ENCODE measurements at places on chromosomes 7 and 10. TPM values are rescaled to one million over a fixed set of nuclear protein-coding genes. Genes with fewer than 3 reads are reported as not detected.

GRCh38 chr7:114084472-114085312, 165.9 kb upstream of the PPP1R3A start:
- peak overlapping the region; percentile 98 for H3K27ac ChIP-seq
- no peaks in the 10 kb centered on the region for H3K36me3 ChIP-seq
- peak overlapping the region; percentile 86 for H3K4me3 ChIP-seq
- peak; percentile 71 for DNase-seq
- H3K27me3 ChIP-seq, result peaks cover 56% of the 10 kb centered on the region

DNA sequence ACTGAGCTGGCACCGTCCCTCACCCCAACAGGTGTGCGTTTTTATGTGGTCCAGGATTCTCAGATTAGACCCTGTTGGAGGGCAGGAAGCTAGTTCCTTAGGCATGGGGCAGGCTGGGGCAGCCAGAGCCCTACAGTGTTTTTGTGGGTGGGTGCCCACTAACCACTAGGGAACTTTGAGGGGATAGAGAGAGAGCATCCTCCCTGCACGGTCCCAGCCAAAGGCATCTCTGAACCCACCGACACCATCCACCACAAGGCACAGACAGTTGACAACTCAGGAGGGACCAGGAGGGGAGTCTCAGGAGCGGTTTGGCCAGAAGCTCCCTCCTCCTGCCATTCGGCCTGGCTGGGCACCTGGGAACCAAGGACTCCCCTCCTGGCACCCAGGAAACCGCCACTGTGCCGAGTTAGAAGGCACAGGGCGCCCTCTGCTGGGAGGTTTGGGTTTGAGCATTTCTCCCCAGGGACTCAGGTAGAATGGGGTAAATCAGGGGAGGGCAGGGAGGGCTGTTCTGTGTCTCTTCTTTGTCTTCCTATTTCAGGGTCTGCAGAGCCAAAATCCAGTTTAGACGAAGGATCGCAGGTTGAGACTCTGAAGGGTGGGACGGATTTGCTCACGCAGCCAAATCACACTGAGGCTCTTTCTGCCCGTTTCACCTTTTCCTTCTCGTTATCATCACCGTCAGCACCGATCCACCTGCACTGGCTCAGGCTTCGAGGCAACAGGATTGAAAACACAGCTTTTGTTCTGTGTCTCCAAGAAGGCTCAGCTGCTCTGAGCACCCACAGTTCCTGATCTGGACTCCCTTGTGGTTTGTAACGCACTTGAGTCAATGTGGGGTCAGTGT, 84.8 kb upstream of the COL13A1 start:
- no peak for DNase-seq
- H3K27me3 ChIP-seq, result peaks cover 28% of the 10 kb centered on the region

DNA sequence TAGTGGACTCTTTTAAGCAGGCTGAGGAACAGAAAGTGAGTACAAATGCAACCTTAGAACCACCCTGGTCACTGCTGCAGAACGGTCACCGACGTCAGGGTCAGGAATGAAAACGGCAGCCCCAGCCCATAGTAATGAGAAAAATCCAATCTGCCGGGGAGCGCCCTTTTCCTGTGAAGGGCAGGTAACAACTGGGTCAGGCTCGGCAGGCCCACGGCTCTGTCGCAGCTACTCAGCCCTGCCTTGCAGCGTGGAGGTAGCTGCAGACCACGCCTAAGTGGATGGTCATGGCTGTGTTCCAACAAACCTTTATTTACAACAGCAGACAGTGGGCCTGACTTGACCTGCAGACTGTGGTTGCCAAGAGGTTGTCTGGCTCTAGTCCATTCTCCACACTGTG, 563.2 kb downstream of the DNAJB6 start:
- no peaks in the 10 kb centered on the region for H3K36me3 ChIP-seq
- DNase-seq, result no peak
- no peak overlapping the region for H3K4me3 ChIP-seq
- no peak overlapping the region for H3K27ac ChIP-seq
- H3K27me3 ChIP-seq, result peaks cover 47% of the 10 kb centered on the region

DNA sequence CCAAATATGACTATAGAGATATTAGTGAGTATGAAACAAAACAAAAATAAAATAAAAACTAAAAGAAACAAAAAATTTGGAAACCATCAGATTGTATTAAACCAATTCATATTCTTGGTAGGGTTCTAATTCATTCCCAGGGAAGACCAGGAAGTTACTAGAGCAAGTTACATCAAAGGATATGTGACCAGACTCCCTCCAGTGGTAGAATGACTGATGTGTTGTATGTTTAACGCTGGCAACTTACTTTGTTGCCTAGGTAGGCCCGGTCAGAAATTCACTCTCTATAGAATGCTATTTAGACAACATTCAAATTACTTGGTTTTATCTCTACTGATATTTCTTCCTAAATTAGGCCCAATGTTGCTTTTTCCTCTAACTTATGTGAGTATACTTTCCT, 5.2 kb downstream of the PHYHIPL start:
- H3K36me3 ChIP-seq, result no peaks in the 10 kb centered on the region
- peak; percentile 80 for DNase-seq
- peaks cover 6% of the 10 kb centered on the region for H3K4me1 ChIP-seq

GRCh38 chr7:70919481-70920073, 212.4 kb upstream of the GALNT17 start:
- H3K4me3 ChIP-seq, result no peak overlapping the region
- no peak for DNase-seq
- no peaks in the 10 kb centered on the region for H3K27me3 ChIP-seq
- H3K36me3 ChIP-seq, result no peaks in the 10 kb centered on the region
- no peak overlapping the region for H3K27ac ChIP-seq

GRCh38 chr7:147803606-147804005, 787.0 kb upstream of the C7orf33 start:
- no peak overlapping the region for H3K27ac ChIP-seq
- no peaks in the 10 kb centered on the region for H3K4me1 ChIP-seq
- H3K4me3 ChIP-seq, result no peak overlapping the region
- no peaks in the 10 kb centered on the region for H3K27me3 ChIP-seq
- no peak for DNase-seq
- no peaks in the 10 kb centered on the region for H3K36me3 ChIP-seq

DNA sequence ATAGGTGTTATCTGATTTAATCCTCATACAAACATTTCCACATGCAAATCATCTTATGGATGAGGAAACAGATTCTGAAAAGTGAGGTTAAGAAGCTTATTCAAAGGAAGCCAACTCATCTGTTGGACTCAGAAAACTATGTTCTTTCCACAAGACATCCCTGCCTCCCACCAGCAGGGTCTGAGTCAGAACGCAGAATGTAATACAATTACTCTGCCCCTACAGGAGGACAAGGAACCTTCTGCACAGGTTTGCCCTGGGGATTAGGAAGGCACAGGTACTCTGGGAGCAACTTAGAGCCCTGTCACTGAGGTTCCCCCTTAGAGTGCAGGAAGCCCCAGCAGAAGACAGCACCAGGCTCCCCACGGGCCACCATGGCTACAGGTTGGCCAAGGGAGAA, 255.7 kb downstream of the TNS3 start:
- H3K4me3 ChIP-seq, result no peak overlapping the region
- no peaks in the 10 kb centered on the region for H3K27me3 ChIP-seq
- H3K4me1 ChIP-seq, result peaks cover 45% of the 10 kb centered on the region
- DNase-seq, result peak; percentile 57
- peak overlapping the region; percentile 88 for H3K27ac ChIP-seq

GRCh38 chr10:11304906-11305585, 287.4 kb downstream of the CELF2 start:
- H3K36me3 ChIP-seq, result peaks cover 68% of the 10 kb centered on the region
- no peak overlapping the region for H3K4me3 ChIP-seq
- no peak for DNase-seq
- H3K27me3 ChIP-seq, result no peaks in the 10 kb centered on the region

GRCh38 chr7:114155116-114156110, 236.6 kb upstream of the PPP1R3A start:
- DNase-seq, result peak; percentile 17
- peaks cover 3% of the 10 kb centered on the region for H3K4me1 ChIP-seq
- no peaks in the 10 kb centered on the region for H3K27me3 ChIP-seq

DNA sequence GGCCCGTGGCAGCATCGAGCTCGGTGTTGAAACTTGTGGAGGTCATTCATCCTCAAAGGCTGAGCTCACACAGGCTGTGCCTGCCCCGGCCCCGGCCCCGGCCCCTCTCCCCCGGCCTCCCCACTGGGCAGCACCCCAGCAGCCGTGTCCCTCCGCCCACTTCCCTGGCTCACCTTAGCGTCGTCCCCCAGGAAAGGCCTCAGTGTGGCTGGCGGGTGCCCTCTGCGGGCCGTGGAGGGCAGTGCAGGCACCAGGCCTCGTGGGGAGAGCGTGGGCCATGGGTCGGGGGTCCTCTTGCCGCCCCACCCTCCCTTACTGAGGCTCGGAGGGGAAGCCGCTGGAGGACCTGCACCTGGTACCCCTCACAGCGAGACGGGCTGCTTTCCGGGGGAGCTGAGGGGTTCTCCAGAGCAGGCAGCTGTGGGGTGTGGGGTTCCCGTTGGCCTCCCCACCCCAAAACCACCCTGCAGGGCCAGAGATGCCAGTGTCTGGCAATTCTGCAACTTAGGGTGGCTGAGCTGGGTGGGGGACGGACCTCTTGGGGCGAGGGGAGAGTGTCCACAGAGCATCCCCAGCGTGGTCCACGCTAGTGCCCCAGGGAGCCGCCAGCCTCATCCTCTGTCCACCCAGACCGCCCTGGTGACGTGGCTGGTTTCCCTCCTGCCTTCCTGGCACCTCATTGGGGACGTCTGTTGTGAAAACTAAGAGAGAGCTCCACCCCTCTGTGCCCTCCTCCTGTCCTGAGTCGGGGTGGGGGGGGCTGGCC, 44.2 kb upstream of the DPYSL4 start:
- no peak overlapping the region for H3K4me3 ChIP-seq
- H3K27me3 ChIP-seq, result peaks cover 19% of the 10 kb centered on the region
- H3K4me1 ChIP-seq, result peaks cover 5% of the 10 kb centered on the region
- peak; percentile 34 for DNase-seq

- DNase-seq, result no peak
- H3K4me3 ChIP-seq, result no peak overlapping the region
- H3K27ac ChIP-seq, result no peak overlapping the region
- H3K36me3 ChIP-seq, result no peaks in the 10 kb centered on the region
- no peaks in the 10 kb centered on the region for H3K4me1 ChIP-seq
These were observed 279.6 kb downstream of the PTPRN2 start for GRCh38 chr7:158308001-158308400.

Gene ACBD7
- total RNA-seq, result 1.6 TPM
